Type B pancreatic cell (in vitro differentiated cells): ENCODE measurements at places on chromosomes 12 and 14.
A peak's percentile ranks its signal among the peaks of the same experiment; 100 is the strongest.

DNA sequence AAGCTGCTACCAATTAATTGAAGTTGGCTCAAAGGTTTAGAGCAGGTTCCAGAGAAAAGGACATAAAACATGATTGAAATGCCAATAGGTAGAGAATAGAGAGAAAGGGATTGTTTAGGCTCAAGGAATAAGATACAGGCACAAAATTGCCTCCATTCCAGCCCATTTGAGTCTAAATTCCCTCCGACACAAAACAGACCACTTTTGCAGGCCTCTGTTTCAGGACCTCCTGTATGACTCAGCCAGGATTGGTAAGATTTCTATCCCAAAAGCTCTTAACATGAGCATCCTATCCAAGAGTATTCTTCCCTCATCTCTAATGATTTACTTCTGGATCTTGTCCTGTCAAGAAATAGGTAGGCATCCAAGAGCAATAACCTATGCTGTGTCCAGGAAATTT, 123.5 kb downstream of the STAB2 start:
- DNase-seq: no peak

DNA sequence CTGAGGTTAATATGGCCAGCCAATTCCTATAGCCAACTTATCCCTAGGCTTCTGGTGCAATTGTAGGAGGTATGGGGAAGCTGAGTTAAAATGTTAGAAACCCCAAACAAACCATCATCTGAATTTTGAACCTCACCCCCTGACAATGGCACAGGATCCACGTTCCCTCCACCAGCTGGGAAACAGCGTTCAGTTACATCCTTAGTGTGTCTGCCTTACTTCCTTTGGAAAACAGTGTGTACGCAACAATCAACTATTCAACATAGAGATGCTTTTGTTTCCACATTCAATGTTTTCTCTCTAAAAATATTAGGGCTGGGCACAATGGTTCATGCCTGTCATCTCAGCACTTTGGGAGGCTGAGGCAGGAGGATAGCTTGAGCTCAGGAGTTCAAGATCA, 203.4 kb downstream of the TTC7B start:
- no peak for DNase-seq

DNA sequence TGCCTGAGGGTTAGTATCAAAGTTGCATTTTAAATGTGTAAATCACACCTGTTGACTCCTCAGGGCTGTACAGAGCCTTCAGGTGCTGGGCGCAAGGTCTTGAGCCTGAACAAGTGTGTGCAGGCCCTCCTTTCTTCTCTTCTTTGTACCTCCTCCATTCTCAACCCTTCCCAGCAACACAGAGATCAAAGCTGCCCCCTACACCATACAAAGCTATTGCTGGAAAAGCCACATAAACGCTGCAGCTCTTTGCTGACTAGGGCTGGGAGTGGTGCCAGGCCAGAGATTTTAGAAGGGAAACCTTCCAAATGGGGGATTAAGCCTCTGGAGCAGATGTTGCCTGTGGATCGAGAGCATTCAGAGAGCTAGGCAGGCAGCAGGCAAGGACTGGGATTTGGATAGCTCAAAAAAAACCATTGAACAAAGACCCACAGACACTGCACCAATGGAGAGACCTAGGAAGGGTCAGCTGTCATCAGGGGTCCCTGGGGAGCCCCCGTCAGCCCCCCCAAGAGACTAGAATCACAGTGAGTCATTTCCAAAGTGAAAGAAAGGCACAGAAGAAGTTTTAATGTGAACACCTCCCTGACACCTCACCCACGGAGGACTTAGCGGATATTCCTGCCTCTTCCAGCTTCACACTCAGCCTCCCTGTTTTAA, 18.2 kb upstream of the SUSD6 start:
- no peak for DNase-seq

GRCh38 chr12:90729736-90730135, 225.2 kb downstream of the CCER1 start:
- DNase-seq: no peak

GRCh38 chr12:125183187-125184067, 118.2 kb downstream of the AACS start:
- peak; percentile 89 for DNase-seq
